ENCODE measurements at places on chromosomes 11 and 22. TPM values are rescaled to one million over a fixed set of nuclear protein-coding genes. Genes with fewer than 3 reads are reported as not detected.

DNA sequence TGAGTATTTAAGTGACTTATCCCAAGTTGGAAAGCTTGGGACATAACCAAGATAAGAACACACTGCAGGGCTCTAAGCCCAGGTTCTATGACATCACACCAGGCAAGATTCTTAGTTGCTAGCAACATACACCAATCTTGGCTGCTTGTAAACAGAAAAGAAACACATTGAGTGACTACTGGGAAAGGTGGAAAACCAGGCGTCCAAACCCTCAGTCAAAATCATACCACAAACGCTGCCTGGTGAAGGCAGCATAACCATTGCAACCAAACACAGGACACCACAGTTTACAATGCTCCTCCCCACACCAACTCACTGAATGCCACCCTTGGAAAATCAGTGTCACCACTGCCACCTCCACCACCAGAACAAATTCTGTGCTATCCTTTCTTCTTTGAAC, 379.9 kb downstream of the TTC28 start:
- DNase-seq = no peak

DNA sequence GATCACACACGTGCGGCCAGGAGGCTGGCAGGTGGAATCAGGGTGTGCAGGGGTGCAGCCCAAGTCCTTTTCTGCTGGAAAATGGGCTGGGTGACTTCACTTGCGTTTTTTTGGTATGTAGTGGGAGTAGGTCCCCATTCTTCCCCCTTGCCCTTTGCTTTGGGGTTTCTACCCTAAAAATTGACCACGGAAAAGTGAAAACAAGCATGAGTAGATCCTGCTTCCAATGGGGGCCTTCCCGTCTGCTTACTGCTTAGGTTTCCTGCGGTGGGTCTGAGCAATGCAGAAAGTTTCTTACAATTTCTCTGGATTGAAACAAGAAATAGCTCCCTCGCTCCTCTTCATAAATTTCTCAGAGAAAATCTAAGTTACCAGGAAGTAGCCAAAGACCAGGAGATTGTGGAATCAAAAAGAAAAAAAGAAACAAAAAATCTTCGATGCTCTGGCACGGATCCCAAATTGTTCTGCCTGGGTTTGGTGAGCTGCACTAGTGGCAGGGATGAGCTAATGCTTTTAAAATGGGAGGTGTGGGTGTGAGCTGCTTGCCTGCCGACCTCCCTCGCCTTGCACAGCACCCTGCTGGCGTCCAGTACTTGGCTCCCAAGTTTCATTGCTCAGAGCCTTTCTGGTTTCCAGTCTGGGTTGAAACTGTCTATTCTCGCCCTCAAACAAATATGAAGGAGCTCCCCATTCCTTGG, 2.4 kb downstream of the TIMP3 start:
- DNase-seq = no peak

- no peak for DNase-seq
These were observed 4.8 kb downstream of the TRIM3 start for GRCh38 chr11:6468712-6469495.

- no peak for DNase-seq
These were observed 82.6 kb downstream of the TEAD1 start for GRCh38 chr11:12756867-12757266.

DNA sequence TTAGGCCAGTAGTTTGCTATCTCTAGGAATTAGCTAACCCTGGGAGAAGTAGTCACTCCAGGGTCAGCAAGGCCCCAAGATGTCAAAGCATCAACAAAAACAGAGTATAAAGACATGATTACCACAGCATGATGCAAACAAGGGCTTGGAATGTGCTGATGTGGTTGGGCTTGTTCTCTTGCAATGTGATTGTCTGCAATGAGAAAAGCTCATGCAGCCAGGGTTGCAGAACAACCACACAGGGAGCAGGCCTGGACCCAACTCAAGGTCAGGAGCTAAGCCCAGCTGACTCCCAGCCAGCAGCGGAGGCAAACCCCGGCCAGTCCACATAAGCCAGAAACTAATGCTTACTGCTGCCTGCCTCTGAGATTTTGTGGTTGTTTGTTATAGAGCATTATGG, 132.4 kb upstream of the ZC3H12C start:
- DNase-seq = no peak

- DNase-seq = no peak
These were observed 505 bp downstream of the FAM227A start for GRCh38 chr22:38655519-38656255.

- DNase-seq = no peak
These were observed 121.4 kb upstream of the CD82 start for GRCh38 chr11:44443836-44444769.

DNA sequence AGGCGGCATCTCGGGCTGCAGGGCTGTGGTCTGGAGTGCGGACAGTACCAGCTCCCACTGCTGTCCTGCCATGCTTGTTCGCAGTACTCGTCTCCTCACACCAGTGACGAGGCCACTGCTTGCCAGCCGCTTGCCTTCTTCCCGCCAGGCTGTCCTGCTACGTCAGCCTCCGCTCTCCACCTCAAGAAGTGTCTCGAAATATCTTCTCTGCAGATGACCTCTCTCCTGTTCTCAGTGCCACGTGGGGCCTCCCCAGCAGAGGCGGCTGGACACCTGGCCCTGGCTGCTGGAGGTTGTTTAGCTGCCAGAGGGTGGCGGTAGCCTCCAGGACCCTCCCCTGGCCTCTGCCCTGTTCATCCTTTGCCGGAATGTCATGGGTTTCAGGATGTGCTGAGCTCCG, 3.1 kb upstream of the CCDC188 start:
- DNase-seq = no peak

DNA sequence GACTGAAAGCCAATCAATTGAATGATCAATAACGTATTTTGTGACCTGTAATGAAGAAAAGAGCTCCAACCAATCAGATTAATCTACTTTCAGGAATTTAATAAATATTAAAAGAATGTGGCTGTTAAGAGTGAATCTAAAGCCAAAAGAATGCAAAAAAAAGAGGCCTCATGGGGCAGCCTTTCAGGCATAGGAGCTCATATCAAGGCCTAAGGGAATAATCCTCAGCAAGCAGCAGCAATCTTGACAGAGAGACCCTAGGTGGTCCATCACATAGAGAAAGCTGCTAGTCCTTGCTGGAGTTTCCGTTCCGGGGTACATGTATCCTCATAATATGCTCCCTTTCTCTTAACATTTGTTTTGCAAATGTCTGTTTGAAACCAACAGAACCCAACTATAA, 313.1 kb upstream of the PITPNB start:
- no peak for DNase-seq

GRCh38 chr11:57493507-57494503, 21.7 kb downstream of the SLC43A1 start:
- peak; percentile 76 for DNase-seq

DNA sequence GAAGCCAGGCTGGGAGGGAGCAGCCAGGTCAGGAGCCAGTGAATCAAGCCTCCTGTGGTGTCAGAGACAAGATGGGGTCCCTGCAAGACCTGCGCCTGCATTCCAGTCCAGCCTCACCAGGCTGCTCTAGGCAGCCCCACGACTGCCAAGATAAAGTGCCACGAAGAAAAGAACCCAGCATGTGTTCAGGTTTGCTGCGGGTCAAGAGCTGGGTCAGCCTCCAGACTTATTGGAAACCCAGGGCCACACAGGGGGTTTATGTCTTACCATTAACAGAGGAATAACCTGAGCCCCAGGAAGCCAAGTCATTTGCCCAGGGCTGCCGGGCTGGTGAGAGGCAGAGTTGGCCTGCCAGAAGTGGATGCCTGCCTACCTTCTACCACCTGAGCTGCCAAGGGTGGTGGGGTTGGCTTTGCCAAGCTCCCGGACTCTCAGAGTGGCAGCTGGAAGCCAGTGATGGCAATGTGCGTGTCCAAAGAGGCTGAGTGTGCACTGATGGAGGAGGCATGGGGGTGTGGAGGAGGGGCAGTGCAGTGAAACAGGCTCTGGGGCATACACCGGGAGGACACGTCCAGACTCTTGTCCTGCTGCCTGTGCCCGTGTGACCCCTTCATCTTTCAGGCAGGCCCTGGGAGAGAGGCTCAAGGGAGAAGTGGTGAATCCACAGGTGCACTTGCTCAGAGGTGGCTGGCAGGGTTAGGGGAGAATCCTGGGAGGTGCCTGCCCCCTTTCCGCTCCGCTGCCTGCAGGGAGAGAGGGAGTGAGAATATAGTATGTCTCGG, 1.7 kb downstream of the RASD2 start:
- no peak for DNase-seq

- DNase-seq = peak; percentile 80
These were observed at the start of gene SLC25A22 for GRCh38 chr11:798093-798713. Gene SLC25A22 (minus strand): TSS chr11:798281. CDS start chr11:795006, 3,275 bp downstream.

DNA sequence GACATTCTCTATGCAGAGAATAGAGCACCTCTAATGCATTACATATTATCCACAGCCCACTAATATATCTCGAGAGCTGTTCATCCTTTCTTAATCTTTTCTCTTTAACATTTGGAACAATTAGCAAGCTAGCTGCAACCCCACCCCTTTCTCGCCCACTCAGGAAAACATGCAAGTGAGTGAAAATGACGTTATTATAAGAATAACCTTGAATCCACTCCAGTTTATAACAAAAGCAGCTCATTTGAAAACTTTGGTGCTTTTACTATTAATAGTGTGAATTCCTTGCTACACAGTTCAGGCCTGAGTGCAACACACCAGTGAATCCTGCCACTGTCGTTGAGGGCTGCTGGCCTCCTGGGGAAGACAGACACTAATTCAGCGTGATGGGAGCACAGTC, 63.3 kb upstream of the BMAL1 start:
- no peak for DNase-seq

- no peak for DNase-seq
These were observed 8.5 kb upstream of the LDLRAD3 start for GRCh38 chr11:35935390-35935789.

GRCh38 chr11:77311701-77312100, 10.2 kb upstream of the GDPD4 start:
- no peak for DNase-seq

DNA sequence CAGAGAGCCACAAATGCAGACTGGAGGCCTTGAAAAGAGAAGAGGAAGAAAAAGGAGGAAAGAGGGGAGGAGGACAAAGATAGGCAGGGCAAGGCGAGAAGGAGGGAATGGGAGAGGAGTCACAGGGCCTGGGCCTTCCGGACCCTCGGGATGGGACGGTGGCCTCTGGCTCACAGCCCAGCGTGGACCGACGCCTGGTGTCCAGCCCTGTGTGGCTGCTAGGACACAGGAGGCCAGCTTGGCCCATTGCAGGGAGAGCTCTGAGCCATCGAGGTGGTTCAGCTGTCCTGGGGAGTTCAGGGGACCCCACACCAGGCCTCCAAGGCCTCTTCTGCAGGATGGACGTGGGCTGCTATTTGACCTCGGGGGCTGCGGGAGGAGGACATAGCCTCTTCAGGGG, 9.4 kb downstream of the MYO7A start:
- no peak for DNase-seq

DNA sequence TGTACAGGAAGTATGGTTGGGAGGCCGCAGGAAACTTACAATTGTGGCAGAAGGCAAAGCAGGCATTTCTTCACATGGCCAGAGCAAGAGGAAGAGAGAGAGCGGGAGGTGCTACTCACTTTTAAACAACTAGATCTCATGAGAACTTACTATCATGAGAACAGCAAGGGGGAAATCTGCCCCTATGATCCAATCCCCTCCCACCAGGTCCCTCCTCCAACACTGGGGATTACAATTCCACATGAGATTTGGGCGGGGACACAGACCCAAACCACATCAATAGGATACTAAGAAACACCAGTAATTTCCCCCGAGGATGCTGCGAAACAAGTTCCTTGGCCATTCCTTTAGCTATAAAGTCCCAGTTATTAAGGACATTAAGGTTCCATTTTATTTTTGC, 94.1 kb upstream of the SC5D start:
- no peak for DNase-seq

- no peak for DNase-seq
These were observed 10.7 kb upstream of the PIM3 start for GRCh38 chr22:49949914-49950292.

DNA sequence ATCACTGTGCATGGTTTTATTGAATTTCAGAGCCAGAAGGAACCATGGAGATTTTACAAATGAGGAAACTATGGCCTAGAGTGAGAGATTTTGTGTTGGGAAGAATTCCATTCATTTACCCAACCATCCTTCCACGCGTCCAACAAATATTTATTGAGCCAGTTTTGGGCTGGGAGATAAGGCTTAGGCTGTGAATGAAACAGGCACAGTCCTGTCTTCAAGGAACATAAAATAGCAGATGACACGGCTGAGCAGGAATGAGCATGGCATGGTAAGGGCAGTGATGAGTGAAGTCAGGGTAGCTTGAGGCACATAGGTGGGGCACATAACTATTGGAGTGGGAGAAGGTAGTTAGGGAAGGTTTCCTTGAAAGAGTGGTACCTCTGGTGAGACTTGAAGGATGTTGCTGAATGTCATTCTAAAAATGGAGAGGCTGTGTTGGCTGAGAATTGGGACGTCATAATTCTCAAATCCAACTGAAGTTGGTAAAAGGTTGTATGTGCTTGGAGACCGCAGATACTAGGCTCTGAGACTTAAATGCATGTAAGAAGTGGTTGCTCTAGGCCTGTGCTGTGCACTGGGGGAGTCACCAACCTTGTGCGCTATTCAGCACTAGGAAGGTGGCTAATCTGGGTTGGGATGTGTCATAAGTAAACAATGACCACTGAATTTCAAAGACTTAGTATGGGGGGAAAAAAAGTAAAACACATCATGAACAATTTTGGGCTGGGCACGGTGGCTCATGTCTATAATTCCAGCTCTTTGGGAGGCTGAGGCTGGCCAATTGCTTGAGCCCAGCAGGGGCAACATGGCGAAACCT, 51.9 kb downstream of the TEAD1 start:
- no peak for DNase-seq

DNA sequence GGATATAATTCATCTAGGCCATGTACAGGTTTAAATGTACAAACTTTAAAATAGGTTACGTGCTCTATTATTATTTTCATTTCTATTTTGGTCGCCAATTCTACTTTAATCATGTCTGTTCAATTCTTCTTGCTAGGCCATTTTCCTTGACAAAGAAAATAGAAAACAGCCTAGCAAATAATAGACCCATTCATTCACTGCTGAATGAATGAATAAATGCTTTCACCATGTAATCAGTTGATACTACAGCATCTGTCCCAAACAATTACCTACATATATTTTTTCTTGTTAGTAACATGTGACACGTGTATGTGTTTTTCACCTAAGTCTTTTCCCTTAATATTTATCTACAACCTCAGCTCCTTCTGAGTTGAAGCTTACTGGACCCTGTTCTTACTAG, 27.5 kb downstream of the SNX19 start:
- DNase-seq = no peak

NCAPH2 gene
- 62.9 TPM for total RNA-seq

TENM4 gene
- 0.25 TPM for total RNA-seq

POLD4 gene
- total RNA-seq = 83.7 TPM

KCNK4 gene
- 0.57 TPM for total RNA-seq

APOBEC3F gene
- 29.6 TPM for total RNA-seq

RNF26 gene
- total RNA-seq = 55.0 TPM

RHOD gene
- total RNA-seq = 156 TPM

DERL3 gene
- total RNA-seq = 1.2 TPM

FAT3 gene
- 7.6 TPM for total RNA-seq

ZFP91 gene
- total RNA-seq = 67.5 TPM

PATE2 gene
- 1.3 TPM for total RNA-seq

H19 gene
- total RNA-seq = 0.53 TPM

TRIM3 gene
- 7.1 TPM for total RNA-seq

OR52H1 gene
- not detected for total RNA-seq

LMO1 gene
- not detected for total RNA-seq

GP1BB gene
- 0.35 TPM for total RNA-seq

Measured in PC-9 (cell line).